Breast epithelium (tissue), 4 donors: ENCODE measurements at places on chromosomes 2 and 18. TPM values are rescaled to one million over a fixed set of nuclear protein-coding genes. Genes with fewer than 3 reads are reported as not detected.
A peak's percentile ranks its signal among the peaks of the same experiment; 100 is the strongest.

Gene EMX1
- not detected for total RNA-seq

Gene CFLAR
- total RNA-seq, result 180 TPM

Gene KLHL29
- 4.5 TPM for total RNA-seq

Gene CCBE1
- 3.5 TPM for total RNA-seq

Gene CACNB4
- 1.6 TPM for total RNA-seq

DNA sequence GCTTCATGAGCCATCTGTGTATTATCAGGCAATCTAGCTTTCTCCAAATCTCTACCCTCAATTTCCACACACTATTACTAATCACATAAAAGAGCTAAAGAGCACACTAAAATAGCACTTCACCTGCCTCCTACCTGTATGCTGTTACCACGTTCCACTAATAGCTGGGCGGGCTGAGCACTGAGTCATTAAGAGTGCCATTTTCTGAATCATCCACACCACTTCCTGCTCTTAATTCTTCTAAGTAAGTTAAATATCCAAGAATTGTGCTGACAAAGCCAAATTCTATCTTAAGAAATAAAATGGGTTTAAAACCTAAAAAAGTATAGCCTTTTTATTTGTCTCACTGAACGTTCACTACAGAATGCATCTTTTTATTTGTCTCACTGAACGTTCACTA, 35.7 kb downstream of the NOL10 start:
- no peak overlapping the region for H3K27ac ChIP-seq
- no peaks in the 10 kb centered on the region for H3K27me3 ChIP-seq

DNA sequence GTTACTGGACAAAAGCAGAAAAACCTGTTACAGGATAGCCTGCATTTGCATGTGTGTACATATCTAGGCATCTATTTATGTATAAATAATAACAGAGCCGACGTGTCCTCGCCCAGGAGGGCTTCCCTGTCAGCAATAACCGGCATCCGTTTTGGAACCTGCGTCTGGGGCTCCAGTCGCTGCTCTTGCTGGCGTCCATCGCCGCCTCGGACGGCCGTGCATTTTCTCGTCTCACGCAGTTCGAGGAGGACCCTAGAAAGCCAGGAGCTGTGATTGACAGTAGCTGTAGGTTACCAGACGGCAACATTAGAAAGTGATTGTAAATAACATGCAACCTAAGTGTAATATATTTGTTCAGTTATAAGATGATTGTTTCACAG, 132.6 kb downstream of the NFATC1 start:
- no peaks in the 10 kb centered on the region for H3K4me1 ChIP-seq
- no peak overlapping the region for H3K27ac ChIP-seq
- H3K27me3 ChIP-seq, result no peaks in the 10 kb centered on the region
- no peak for DNase-seq

DNA sequence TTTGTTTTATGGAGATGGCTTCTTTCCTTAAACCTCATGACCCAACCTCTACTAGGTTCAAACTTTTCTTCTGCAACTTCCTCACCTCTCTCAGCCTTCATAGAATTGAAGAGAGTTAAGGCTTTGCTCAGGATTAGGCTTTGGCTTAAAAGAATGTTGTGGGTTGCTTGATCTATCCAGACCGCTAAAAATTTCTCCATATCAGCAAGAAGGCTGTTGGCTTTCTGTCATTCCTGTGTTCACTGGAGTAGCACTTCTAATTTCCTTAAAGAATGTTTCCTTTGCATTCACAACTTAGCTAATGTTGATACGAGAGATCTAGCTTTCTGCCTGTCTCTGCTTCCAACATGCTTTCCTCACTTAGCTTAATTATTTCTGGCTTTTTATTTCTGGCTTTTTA, 58.1 kb upstream of the KYNU start:
- no peak for DNase-seq
- H3K36me3 ChIP-seq, result no peaks in the 10 kb centered on the region
- H3K4me3 ChIP-seq, result no peak overlapping the region
- H3K27me3 ChIP-seq, result no peaks in the 10 kb centered on the region

DNA sequence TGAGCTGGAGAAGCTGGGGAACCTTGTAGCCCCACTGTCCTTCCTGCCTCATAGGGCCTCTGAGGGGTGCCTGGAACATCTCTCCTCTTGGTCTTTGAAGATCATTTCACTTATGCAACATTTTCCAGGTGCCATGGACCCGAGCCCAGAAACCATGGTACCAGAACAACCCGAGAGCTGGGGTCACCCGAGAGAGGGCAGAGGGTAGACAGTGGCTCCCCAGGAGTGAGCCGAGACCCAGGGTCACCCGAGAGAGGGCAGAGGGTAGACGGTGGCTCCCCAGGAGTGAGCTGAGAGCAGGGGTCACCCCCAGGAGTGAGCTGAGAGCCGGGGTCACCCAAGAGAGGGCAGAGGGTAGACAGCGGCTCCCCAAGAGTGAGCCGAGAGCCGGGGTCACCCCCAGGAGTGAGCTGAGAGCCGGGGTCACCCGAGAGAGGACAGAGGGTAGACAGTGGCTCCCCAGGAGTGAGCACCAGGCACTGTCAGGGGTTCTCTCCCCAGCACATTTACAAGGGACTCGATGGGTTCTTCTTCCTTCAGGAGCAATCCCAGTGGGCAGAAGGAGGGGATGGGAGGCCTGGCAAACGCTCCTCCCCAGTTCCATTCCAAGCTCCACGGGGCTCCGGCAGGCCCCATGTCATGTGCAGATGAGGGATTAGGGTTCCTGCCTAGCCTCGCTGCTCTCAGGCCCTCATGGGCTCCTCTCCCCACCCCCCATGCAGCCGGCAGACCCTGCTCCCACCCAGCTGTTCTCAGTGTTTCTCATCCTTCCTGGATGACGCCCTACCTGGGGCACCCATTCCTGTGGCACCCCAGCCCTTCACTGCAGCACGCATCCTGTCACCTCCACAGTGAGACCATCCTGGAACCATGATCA, 163.5 kb downstream of the RTP5 start:
- no peaks in the 10 kb centered on the region for H3K27me3 ChIP-seq
- no peak overlapping the region for H3K27ac ChIP-seq
- no peak for DNase-seq
- H3K4me3 ChIP-seq, result no peak overlapping the region
- H3K36me3 ChIP-seq, result no peaks in the 10 kb centered on the region
- H3K4me1 ChIP-seq, result no peaks in the 10 kb centered on the region

DNA sequence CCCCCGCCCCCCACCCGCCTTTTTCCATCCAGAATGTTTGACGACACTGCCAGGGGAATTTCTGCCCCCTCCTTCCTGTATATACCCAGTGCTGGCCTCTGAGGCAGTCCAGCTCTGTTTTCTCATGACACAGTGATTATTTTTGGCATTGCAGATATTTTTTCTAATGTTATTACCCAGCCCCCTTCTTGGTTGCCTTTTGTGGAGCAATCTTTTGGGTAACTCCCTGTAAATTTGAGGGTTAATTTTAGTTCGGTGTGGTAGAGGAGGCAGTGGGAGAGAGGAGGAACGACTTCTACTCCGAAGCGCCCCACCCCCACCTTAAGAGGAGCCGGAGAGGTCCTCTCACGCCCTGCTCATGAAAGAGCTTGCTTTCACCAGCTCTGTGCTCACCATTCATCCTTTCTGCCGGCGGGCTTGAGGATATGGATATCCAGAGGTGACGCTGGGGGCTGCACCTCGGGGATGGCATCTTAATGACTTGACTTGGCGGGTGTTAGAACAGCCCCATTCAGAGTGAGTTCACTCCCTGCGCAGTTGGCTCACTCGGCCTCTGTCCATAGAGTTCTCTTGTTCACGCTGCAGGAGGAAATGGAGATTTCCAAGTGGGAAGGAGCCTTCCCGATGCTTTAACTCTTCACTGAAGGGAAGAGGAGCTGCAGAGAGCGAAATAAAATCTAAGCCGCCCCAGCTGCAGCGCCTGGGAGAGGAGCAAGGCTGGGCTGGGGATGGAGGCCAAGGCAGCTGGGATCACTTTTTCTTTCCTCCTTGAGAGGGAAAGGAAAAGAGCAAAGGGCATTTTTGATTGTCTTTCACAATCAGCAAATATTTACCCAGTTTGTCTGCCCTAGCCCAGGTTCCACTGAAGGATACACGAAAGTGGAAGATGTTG, 38.4 kb downstream of the EPAS1 start:
- peaks cover 15% of the 10 kb centered on the region for H3K4me1 ChIP-seq
- DNase-seq, result no peak
- H3K4me3 ChIP-seq, result peak overlapping the region; percentile 57
- no peaks in the 10 kb centered on the region for H3K27me3 ChIP-seq

GRCh38 chr2:128280158-128280871, 38.4 kb downstream of the HS6ST1 start:
- no peak overlapping the region for H3K4me3 ChIP-seq
- peak overlapping the region; percentile 61 for H3K27ac ChIP-seq
- H3K36me3 ChIP-seq, result no peaks in the 10 kb centered on the region
- H3K27me3 ChIP-seq, result no peaks in the 10 kb centered on the region

DNA sequence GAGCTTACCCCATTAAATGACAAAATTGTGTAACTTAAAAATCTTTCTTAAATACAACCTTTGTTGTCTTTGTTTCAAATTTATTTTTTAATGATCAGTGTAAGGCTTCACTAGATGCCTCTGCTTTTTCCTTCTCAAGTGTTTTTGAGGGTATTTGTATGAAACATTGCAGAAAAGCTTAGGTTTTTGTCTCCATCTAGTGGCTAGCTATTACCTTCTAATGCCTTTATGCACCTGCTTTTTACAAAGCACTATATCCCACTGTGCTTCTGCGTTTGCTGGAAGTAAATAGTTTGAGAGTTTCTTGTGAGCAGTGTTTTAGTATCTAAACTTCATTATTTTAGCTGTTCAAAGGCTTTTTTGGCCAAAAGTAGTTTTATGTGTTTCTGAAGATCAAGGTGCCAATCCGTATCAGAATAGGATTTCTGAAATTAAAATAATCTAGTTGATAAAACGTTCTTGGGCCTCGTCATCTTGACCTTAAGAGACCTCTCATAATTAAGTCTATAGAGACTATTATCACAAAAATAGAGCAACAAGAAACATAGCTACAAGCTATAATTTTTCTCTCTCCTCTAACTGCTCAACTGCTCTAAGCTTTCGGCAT, 47.0 kb downstream of the IWS1 start:
- no peak overlapping the region for H3K4me3 ChIP-seq
- no peaks in the 10 kb centered on the region for H3K27me3 ChIP-seq
- DNase-seq, result no peak
- no peak overlapping the region for H3K27ac ChIP-seq
- no peaks in the 10 kb centered on the region for H3K36me3 ChIP-seq
- no peaks in the 10 kb centered on the region for H3K4me1 ChIP-seq

GRCh38 chr2:207663870-207664545, 38.8 kb upstream of the METTL21A start:
- H3K4me1 ChIP-seq, result no peaks in the 10 kb centered on the region
- DNase-seq, result no peak
- H3K27me3 ChIP-seq, result no peaks in the 10 kb centered on the region
- H3K27ac ChIP-seq, result no peak overlapping the region

GRCh38 chr18:50315100-50315871, 27.8 kb upstream of the CXXC1 start:
- no peaks in the 10 kb centered on the region for H3K27me3 ChIP-seq
- no peak for DNase-seq
- H3K4me3 ChIP-seq, result no peak overlapping the region
- no peak overlapping the region for H3K27ac ChIP-seq

- H3K4me3 ChIP-seq, result no peak overlapping the region
- H3K36me3 ChIP-seq, result no peaks in the 10 kb centered on the region
- no peaks in the 10 kb centered on the region for H3K27me3 ChIP-seq
- DNase-seq, result no peak
- no peaks in the 10 kb centered on the region for H3K4me1 ChIP-seq
These were observed 81.8 kb downstream of the CERKL start for GRCh38 chr2:181575024-181575649.

DNA sequence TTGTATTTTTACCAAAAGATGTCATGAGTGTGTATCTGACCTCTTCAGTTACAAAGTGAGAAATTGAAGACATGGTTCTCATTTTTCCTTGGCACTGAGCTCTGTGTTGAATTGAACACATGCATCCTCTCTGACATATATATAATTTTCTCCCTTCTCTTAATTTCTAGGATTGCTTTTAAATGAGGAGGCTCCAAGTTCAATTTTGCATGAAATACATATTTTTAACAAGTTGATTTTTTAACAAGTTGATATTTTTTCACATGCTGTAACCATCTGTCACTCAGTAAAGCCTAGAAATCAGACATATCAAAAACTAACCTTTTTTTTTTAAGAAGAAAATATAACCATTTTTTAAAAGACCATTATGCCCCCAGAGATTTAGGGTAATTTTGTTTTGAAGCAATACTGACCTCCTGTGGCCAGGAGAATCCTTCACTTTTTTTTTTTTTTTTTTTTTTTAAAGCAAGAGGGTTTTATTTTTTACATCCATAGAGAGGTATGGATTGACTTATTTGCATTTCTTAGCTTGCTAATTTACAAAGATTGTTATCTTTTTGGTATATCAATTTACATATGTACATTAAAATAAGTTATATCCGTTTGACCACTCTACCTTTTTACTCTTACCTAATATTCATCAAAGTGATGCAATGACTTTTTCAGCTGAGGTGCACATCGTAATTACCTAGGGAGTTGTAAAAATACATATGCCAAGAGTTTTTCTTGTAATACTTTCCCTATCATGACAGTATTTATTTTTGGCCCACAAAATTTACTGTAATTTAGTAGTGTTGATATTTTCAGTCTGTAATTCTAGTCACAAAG, 161.8 kb downstream of the SOCS6 start:
- H3K27ac ChIP-seq, result no peak overlapping the region
- no peak overlapping the region for H3K4me3 ChIP-seq
- no peaks in the 10 kb centered on the region for H3K27me3 ChIP-seq
- DNase-seq, result no peak
- H3K4me1 ChIP-seq, result no peaks in the 10 kb centered on the region

DNA sequence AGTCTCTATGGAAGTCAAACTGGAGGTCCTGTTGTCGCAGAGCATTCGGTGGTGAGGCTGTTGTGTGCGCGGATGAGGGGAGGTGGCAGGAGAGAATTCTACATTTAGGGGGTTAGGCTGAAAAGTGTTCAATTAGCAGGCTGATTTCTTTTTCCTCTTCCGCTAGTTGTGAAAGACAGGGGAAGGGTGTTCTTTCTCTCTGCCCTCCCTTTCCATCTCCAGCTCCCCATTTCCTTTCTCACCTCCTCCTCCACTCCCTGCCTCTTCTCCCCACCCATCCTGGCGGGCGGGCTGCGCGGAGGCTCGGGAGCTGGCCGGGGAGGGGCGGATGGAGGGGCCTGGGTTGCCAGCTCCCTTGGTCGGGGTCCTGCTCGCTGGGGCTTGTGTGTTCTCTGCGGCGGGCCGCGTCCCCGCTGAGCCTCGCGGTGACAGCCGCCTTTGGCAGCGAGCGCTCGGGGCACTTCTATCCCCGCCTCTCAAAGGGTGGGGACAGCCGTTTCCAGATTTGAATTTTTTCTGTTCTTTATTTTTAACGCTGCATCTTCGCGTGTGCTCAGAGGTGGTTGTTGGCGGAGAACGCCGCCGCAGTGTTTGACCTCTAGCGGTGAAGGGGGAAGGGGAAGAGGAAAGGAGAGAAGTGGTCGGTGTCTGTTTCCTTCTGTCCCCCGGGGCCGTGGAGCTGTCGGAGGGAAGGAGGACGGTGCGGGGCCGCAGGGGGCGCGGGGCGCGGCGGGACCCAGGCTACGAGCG, 3.6 kb downstream of the SOX11 start:
- H3K27me3 ChIP-seq, result peaks cover 3% of the 10 kb centered on the region
- peaks cover 15% of the 10 kb centered on the region for H3K4me1 ChIP-seq
- no peak for DNase-seq
- no peaks in the 10 kb centered on the region for H3K36me3 ChIP-seq
- peak overlapping the region; percentile 66 for H3K4me3 ChIP-seq

- no peak overlapping the region for H3K27ac ChIP-seq
- H3K27me3 ChIP-seq, result no peaks in the 10 kb centered on the region
- H3K4me3 ChIP-seq, result no peak overlapping the region
- no peaks in the 10 kb centered on the region for H3K36me3 ChIP-seq
These were observed 11.7 kb downstream of the WDR7 start for GRCh38 chr18:56662902-56663301.

- no peaks in the 10 kb centered on the region for H3K27me3 ChIP-seq
- H3K4me3 ChIP-seq, result no peak overlapping the region
- H3K4me1 ChIP-seq, result peaks cover 21% of the 10 kb centered on the region
- no peaks in the 10 kb centered on the region for H3K36me3 ChIP-seq
These were observed 233.3 kb upstream of the SMAD2 start for GRCh38 chr18:48163738-48164115.
